NCI-H2081 treated with DMSO at 0.1 percent for 48 hours (cell line): ENCODE measurements at places on chromosomes 11 and 22.

DNA sequence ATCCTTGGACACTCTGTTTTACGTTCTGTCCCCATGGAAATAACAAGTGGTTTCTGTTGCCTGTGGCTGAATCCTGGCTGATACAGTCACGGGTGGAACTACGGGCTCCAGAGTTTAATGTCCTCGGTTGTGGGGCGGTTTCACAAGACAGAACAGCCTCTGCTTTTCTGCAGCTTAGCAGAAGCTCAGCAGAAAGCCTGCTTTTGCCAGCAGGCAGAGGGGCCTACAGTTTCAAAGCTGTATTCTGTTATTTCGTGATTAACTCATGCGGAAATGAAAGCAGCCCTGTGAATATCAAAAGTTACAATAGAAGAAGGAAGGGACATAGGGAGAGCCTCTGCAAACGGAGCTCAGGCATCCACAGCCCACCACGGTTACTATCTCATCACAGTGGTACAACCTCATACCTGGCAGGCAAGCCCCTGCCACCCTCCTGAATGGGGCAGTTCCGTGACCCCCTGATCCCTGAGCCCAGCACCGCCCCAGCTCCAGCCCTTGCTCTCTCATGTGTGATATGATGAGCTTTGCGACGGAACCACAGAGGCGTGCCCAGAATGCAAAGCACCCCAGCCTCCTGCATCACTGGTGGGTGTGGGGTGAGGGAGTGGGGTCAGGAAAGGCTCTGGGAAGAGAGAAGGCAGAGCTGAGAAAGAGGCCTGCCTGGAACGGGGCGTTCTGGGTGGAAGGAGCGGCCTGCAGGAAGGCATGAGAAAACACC is 360.6 kb downstream of the BRD1 start:
- no peak for DNase-seq

- no peak for DNase-seq
These were observed 1529.8 kb downstream of the FAM181B start for GRCh38 chr11:81203876-81204275.

GRCh38 chr22:40033586-40034380 is 39.0 kb downstream of the FAM83F start:
- no peak for DNase-seq

DNA sequence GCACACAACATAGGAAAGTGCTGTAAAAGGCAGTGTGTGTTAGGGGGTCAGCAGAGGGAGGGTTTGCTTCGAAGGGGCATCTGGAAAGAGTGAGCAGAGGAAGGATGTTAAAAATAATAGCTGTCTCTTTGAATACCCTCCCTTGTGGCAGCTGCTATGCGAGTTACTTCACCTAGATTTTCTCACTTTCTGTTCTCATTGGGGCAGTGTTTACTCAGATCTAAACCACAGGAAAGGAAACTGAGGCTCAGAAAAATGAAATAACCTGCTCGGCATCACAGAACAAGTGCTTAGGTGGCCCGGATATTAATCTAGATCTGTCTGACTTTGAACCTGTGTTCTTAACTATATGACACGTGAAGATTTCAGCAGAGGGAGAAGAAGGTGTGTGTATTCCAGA is 125.3 kb downstream of the C11orf91 start:
- DNase-seq, result no peak

- DNase-seq, result no peak
These were observed 5.4 kb downstream of the MMP1 start for GRCh38 chr11:102792604-102793003.

DNA sequence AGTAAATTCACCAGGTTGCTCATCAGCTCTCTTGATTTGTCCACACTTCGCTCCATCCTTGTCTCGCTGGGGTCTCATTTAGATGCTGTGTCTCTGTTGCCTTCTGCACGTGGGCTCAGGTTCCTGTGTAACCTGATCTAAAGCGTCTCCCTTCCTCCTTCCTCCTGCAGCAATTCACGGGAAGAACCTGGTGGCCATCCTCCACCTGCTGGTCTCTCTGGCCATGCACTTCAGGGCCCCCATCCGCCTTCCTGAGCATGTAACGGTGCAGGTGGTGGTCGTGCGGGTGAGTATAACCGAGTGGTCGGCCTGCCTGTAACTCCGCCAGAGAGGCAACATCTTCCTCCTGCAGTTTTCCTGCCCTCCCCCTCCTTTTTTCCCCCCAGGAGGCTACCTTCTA is 48.0 kb upstream of the PARVG start:
- DNase-seq, result no peak

DNA sequence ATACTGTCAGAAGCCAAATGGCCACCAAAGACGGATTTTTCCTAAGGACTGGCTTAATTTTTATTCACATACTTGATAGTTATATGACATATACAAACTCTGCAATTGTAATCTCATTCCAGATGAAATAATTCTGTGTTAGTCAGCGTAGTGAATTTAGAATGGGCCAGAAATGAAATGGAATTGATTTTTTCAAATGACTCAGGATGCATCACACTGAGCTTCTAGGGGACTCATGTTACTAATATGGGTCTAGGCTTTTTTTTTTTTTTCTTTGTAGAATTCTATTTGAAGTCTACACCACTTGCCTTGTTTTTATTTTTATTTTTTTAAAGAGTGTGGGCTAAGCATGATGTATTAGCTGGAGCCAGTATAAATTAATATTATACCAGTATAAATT is 62.7 kb downstream of the SPECC1L start:
- no peak for DNase-seq

DNA sequence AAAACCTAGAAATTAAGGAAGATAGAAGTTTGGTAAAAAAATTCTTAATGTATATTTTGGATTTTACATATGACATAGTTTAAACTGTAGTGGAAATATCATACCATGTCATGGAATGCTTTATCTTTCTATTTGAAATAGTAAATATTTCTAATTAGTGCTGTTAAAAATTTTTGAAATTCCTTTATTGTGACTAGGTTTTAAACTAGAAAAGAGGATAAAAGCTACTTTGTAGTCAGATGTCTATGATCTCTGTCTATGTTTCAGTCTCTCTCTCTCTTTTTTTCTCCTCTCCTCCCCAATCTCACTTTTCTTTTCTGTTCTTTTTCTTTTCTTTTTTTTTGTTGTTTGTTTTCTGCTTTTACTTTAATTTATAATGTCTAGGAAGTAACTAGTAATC is 226.2 kb downstream of the TMEM135 start:
- DNase-seq, result no peak

DNA sequence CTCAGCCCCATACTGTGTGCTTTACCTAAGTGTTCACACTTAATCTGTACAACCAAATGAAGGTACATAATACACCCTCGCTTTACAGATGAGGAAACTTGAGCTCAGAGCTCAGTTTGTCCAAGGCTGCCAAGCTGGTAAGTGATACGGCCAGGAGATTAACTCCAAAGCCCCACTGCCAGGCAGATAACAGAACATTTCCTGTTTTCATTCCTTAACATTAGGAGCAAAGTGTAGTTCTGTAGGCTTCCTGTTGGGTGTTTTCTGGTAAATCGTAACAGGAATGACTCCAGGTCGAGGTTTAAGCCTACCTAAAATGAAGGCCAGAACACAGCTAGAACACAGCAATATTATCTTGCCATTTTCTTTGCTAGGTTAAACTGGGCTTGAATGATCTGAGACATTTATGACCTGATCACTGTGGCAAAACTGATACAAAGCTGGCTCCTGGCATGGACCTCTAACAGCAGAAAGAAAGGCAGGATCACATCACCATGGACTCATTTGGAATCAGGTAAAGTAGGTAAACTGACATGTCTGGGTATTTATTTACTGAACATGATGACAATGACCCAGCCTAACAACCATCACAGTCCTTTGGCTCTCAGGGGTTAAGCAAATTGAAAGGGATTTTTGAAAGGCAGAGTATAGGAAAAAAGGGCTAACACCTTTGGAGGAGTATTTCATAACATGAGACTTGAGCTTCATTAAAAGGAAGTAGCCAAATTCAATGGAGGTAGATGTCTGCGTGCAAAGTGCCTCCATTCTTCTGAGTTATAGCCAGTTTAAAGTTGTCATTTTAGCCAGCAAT is 3.9 kb upstream of the NUP50 start:
- DNase-seq, result no peak

GRCh38 chr22:41757502-41757901 is 43.0 kb upstream of the CCDC134 start:
- DNase-seq, result no peak

DNA sequence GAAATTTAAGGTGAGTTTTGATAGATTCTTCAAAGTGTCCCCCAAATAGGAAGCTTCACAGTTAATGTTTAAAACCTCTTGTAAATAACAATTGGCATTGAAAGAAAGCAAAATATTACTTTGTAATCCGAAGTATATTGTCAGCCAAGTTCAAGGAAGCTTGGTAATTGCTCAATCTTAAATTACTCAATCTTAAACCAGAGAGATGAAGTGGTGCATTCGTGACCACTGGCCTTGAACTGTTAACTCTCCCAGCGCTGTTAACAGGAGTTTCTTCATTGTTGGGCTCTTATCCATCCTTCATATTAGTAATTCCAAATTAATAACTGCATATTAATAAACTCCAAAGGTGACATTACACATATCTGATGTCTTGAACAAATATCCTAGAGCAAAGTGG is 20.6 kb upstream of the FDX1 start:
- DNase-seq, result no peak

DNA sequence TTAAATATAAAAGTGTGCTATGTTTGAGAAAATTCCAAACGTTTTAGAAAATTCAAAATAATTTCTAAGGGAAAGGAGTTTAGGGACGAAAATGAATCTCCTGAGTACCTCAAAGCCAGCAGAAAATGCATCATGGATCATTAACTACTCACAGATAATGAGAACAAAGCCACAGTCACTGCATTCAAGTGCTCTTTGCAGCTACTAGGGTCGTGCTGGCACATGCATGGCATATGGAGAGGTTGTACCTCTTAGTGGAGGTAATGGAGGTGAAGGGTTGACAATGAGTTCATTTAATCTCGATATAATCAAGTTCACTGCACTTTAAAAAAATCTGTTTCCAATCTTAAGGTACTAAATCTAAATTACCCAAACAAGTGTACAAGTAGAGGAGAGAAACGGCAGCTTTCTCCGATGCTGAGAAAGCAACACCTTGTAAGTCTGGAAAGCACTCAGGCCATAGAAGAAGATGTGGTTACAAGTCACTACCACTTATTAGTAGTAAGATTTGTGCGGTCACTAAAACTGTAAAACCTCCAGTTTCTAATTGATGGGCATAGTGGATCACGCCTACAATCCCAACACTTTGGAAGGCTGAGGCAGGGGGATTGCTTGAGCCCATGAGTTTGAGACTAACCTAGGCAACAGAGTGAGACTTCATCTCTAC is 261.1 kb upstream of the ANO3 start:
- no peak for DNase-seq

GRCh38 chr11:44563711-44564110 is 1.8 kb upstream of the CD82 start:
- no peak for DNase-seq

DNA sequence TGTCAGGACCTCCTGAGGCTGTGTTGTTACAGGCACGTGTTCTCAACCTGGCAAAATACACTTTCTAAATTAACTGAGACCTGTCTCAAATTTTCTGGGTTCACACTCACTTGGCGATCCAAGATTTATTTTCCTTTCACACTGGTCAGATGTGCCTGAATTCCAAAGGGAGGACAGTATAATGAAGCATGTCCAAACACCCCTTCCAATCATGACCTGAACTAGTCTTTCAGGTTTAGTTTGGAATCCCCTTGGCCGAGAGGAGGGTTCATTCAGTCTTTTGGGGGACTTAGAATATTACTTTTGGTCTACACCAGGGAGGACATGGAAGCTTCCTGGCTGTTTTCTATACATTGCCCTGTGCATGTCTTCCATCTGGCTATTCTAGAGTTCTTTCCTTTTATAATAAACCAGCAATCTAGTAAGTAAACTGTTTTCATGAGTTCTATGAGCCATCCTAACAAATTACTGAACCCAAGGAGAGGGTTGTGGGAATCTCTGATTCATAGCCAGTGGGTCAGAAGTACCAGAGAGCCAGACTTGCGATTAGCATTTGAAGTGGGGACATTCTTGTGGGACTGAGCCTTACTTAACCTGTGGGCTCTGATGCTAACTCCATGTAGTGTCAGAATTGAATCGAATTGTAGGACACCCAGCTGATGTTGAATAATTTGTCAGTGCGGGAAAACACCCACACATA is 14.8 kb upstream of the TMEM216 start:
- DNase-seq, result no peak

DNA sequence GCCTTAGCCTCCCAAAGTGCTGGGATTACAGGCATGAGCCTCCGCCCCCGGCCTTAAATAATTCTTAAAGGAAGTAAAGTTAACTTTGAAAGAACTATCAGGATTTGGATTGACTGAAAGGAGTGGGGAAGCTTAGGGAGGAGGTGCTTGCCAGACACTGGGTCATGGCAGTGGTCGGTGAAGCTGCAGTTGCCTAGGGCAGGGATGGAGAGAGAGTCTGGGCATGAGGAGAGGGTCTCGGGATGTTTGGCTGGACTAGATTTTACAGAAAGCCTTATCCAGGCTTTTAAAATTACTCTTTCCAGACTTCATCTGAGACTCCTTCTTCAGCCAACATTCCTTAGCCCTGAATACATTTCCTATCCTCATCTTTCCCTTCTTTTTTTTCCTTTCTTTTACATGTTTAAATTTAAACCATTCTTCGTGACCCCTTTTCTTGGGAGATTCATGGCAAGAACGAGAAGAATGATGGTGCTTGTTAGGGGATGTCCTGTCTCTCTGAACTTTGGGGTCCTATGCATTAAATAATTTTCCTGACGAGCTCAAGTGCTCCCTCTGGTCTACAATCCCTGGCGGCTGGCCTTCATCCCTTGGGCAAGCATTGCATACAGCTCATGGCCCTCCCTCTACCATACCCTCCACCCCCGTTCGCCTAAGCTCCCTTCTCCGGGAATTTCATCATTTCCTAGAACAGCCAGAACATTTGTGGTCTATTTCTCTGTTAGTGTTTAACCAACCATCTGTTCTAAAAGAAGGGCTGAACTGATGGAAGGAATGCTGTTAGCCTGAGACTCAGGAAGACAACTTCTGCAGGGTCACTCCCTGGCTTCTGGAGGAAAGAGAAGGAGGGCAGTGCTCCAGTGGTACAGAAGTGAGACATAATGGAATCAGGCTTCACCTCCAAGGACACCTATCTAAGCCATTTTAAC is at the start of gene NNMT:
TSS of gene NNMT (plus strand) at position 724 of the 929 bp plus-strand sequence. CDS start at position 882, 158 bp downstream.
- DNase-seq, result no peak

GRCh38 chr11:25838918-25839625 is 492.9 kb upstream of the ANO3 start:
- no peak for DNase-seq

DNA sequence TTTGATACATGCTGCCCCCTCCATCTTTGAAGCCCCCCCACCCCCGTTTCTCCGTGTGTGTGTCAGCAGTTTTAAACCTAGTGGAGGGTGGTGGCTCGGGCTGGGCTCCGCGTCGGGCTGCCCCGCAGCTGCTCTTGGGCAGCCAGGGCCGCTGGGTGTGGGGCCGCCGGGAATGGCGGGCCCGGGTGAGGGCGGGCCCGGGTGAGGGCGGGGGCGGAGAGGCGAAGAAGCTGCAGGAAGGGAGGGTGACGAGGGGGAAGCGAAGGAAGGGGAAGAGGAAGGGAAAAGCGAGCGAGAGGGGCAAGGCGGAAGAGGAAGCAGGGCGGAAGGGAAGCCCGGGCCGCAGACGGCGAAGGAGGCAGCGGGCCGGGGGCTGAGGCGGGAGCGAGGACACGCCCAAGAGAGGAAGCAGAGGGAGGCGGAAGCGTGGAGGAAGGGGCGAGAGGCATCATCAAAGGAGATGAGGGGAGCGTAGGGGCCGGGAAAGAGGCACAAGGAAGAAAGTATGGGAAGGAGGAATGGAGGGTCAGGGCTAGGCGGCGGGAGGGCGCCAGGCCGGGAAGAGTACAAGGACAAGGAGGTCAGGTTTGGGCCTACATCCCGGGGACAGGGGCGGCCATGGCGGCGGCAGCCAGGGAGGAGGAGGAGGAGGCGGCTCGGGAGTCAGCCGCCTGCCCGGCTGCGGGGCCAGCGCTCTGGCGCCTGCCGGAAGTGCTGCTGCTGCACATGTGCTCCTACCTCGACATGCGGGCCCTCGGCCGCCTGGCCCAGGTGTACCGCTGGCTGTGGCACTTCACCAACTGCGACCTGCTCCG is 82.4 kb downstream of the BCR start:
- DNase-seq, result no peak
